Activated CD4-positive, alpha-beta T cell treated with anti-CD3 and anti-CD28 coated beads, Interleukin-2, Interleukin-6, amounts not matched to agents 100 ng/mL and 50 ng/mL, durations not matched to agents 16 hours and 8 hours (primary cell): ENCODE measurements at places on chromosomes 12 and 14.
A peak's percentile ranks its signal among the peaks of the same experiment; 100 is the strongest.

GRCh38 chr12:102675672-102676071 lies 195.3 kb upstream of the IGF1 start:
- DNase-seq = no peak

GRCh38 chr12:66352197-66352596 lies 49.9 kb downstream of the HELB start:
- DNase-seq = no peak

GRCh38 chr12:96120359-96121100 lies 73.6 kb upstream of the ELK3 start:
- no peak for DNase-seq

DNA sequence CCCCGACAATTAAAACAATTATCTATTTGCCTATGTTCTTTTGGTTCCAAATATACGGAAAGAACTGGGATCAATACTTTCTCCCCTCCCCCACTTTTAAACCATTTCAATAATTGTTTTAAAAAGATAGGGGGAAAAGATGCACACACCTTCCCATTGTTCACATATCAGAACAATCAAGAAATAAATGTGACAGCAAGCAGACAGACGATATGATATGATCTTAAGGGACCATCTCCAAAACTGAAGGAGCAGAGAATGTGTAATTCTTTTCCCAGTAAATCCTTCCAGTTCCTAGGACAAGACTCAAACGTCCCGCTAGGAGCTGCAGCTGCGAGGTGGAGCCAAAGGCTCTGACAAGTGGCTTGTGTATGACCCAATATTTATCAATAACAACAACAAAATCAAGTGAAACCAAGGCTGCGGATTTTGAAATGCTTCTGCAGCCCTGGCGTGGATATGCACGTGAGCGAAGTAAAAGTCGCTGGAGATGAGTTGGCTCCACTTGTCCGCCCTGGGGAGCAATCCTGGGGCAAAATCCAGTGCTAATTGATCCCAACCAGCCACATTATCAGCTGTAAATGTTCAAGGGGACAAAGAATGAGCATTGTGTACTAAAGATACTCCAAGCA lies 8.2 kb upstream of the FOXG1 start:
- no peak for DNase-seq

DNA sequence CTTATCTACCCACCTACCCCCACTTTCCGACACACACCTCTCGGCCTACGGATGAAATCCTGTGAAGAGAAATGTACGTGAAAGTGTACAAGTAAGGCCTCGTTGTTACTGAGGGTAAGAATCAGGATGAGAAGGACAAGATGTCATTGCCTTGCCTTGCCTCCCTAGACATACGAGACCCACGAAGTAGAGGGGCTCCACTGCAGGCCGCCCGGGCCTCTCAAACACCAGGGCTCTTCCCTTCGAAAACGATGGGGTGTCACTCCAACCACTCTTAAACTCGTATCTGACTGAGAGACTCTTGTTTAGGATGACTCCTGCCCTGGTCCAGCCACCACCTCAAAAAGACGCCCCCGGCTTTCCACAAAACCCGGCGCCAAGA lies 498 bp downstream of the RACGAP1 start:
- peak; percentile 32 for DNase-seq

DNA sequence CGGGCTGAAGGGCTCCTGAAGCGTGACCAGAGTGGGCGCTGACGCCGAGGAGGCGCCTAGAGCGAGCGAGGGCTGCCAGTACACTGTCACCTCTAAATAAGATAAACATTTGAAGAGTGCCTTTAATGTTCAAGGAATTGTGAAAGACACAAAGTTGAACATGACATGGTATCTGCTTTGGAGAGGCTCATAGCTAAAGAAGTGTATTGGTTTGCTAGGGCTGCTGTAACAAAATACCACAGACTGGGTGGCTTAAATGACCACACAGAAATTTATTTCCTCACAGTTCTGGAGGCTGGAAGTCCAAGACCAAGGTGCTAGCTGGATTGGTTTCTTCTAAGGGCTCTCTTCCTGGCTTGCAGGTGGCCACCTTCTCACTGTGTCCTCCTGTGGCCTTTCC lies 33.7 kb upstream of the NUBPL start:
- DNase-seq = no peak

DNA sequence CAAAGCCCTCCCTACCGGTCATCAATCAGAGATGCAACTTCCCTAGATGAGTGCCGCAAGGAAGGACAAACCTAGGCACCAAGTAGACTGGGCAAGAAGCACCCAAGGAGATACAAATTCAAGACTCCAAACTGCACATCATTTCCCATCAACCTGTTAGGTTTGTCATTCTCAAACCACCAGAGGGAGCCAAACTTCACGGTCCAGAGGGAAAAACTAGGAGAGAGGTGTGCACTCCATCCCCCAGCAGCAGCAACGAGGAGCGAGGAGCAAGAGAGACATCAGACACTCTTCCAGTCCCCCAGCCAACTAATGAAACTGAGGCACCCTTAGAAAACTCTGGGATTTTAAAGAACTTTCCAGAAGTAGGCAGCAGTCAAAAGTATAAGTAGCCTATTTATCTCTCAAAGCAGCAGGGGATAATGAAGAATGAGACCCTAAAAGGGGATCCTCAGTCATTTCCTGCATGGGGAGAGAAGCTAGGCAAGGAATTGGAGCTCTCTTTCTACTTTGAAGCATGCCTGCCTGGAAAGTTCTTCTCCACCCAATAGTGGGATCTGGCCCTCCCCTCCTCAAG lies 37.0 kb upstream of the NT5DC3 start:
- DNase-seq = peak; percentile 84

GRCh38 chr12:121578230-121579189 lies 2.3 kb downstream of the KDM2B start:
- peak; percentile 8 for DNase-seq

- DNase-seq = no peak
Measured at GRCh38 chr12:75848431-75848925, 183.1 kb downstream of the PHLDA1 start.
